NCI-H2081 (cell line): ENCODE measurements at places on chromosomes 16 and 17.

DNA sequence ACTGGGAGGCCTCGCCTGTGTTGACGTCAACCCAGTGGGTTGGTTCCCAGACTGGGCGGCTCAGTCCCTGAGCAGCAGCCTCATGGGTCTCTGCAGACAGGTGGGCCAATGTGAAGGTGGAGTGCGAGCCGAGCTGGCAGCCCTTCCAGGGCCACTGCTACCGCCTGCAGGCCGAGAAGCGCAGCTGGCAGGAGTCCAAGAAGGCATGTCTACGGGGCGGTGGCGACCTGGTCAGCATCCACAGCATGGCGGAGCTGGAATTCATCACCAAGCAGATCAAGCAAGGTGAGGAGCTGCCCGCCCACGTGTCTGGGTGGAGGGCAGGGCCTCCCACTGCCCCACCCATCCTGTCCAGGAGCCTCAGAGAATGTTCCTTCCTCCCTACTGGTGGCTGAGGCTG lies 44.1 kb downstream of the MRC2 start:
- DNase-seq = no peak

DNA sequence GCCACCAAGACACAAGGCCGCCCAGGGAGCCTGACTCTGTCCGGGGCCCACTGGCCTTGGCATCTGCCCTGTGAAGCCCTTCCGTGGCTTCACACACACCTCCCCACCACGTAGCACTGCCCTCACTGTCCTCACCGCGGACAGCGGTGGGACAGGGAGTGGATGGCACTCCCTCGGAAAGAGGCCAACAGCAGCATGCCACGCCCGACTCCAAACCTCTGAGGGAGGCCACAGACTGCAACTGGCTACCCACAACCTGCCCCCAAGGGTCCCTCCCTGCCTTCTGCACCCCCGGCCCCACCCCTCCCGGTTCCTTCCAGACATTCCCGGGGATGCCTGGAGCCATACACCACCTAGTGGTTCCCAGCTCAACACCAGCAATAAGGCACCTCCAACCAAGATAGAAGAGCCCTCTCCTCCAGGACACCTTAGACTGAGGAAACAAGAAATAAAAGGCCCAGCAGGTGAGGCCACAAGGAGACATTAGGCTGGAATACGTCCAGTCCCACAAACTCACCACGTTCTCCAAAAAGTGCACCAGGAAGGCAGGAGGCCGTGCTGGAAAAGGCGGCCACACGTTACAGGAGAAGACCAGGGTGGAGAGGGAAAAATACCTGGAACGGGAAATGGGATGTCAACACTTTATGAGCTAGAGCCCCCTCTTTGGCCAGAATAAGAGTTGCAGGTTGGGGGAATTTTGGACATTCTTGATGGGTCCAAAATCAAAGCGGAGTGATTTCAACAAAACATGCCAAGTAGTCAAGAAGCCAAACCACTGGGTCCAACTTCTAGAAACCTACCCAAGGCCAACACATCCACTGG lies 310.0 kb downstream of the SOX9 start:
- no peak for DNase-seq

GRCh38 chr17:80361495-80362220 lies 53.3 kb upstream of the ENDOV start:
- DNase-seq = no peak

GRCh38 chr17:61368832-61369450 lies 30.7 kb upstream of the TBX2 start:
- DNase-seq = no peak

DNA sequence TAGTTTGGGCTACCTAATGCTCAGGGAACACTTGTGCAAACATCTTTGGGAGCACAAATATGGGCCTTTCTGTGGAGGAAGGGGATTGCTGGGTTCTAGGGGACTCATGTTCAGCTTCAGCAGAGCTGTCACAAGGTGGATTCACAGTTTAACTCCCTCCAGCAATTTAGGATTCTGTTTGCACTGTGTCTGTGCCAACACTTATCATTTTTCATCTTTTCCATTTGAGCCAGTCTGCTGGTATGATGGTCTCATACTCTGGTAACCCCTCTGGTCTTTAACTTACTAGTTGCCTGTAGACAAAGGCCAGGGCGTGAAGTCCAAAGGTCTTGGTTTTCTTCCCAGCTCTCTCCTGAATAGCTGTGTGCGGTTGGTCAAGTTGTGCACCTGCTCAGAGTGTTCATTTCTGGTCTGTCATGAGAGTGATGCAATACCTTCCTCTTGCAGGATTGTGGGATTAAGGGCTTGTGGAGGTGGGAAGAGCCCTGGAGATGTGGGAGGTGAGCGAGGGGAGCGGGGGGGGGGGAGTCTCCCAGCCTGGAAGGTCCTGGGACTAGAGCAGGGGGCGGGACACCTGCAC lies 152.6 kb downstream of the CMIP start:
- DNase-seq = no peak
